Fibroblast of skin of left quadriceps (primary cell): ENCODE measurements at places on chromosomes 4 and X.

GRCh38 chrX:100768679-100769338 is 36.9 kb upstream of the SYTL4 start:
- DNase-seq = peak; percentile 25

DNA sequence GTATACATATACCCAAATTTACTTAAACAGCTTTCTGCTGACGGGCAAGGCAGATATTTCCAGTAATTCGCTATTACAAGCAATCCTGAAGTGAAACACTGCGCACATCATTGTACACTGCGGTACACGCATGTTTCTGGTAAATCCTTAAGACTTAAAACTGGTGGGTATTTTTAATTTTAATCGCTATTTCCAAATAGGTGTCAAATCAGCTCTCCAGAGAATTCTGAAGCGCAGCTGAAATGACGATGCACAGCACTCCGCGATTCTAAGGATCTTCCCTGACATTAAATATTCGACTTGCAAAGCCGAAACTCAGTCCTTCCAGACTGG is 361 bp downstream of the TMEM128 start:
- DNase-seq = no peak

GRCh38 chr4:152937336-152938236 is 1.5 kb downstream of the FHDC1 start:
- no peak for DNase-seq

GRCh38 chr4:99853999-99854398 is 37.4 kb downstream of the DAPP1 start:
- no peak for DNase-seq

GRCh38 chrX:109626637-109627036 is 1.7 kb upstream of the KCNE5 start:
- no peak for DNase-seq

GRCh38 chr4:130124066-130124465 is 1028.1 kb downstream of the C4orf33 start:
- no peak for DNase-seq

DNA sequence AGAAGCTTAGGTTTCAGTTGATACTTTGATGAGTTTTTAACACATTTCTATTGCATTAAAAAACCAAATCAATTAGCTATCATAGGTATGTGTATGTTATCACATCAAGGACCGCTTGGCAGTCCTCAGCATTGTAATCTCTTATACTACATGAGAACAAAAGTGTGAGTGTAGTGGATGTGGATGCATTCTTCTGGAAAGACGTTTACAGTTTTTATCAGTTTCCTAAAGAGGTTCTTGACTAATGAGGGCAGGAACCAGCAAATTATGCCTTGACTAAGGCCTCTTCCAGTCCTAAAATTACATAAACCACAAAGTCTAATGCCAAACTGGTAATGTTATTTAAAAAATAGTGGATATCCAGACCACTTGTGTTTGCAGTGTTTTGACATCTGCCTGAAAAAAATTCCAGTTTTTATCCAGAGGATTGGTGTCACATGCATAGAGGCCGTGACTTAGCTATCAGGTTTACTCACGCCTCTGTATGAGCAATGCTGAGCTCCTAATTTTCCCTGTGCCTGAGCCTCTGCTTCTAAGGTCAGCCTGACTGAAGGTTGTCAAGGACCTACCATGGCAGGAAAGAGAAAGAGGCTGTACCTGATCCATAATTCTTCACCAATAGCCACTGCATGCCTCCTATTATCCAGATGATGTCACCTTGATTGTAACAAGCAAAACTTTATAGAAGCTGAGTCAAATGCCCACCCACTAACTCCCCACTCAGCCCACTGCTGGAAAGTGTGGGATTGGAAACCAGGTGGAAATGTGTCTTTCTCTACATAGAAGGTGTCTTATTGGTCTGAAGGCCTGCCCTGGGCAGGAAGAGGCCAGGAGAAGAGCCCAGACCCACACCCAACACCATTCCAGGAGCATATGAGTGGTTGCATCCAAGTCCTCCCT is 68.7 kb downstream of the ENPP6 start:
- DNase-seq = no peak
